Forelimb muscle (tissue), 1 donor: ENCODE measurements at places on chromosomes 5 and 9. TPM values are rescaled to one million over a fixed set of nuclear protein-coding genes. Genes with fewer than 3 reads are reported as not detected.
A peak's percentile ranks its signal among the peaks of the same experiment; 100 is the strongest.

DNA sequence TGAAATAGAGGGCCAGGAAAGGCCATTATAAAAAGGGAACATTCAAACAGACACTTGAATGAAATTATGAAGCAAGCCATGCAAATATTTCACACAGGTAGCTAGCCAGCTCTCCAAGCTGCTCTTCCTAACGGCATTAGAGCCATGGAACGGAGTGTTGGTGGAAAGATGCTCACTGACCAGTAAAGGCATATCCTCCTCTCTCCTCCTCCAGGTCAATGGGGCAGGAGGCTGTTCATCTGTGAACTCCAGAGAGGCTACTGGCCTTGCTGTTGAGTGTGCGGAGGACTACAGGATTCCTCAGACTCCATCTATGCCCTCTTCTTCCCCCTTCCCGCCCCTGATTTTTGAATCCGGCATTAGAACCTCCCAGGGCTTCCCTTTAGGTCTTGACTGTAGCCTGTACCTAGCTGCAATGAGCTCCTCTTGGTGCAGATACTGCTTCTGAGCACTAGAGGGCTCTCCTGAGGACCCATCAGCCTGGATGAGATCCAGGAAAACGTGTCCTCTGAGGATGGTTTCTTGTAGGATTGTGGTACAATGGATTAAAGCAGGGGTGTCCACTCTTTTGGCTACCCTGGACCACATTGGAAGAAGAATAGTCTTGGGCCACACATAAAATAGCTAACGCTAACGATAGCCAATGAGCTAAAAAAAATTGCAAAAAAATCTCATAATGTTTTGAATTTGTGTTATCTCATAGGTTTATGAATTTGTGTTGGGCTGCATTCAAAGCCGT lies 162.2 kb downstream of the SREK1 start:
- peak; percentile 40 for DNase-seq

- no peak for DNase-seq
Observed at GRCh38 chr9:16245756-16246440, 624.6 kb downstream of the BNC2 start.

Gene RGS7BP
- 8.9 TPM for polyA plus RNA-seq

Gene SLC22A4
- polyA plus RNA-seq: 4.0 TPM

GRCh38 chr5:36653044-36653705 lies 46.8 kb downstream of the SLC1A3 start:
- DNase-seq: no peak

Gene FCN1
- polyA plus RNA-seq: 3.1 TPM

GRCh38 chr5:140106805-140107311 lies 7.1 kb upstream of the PURA start:
- no peak for DNase-seq

Gene EIF4EBP3
- polyA plus RNA-seq: 8.8 TPM

Gene WASHC1
- polyA plus RNA-seq: 27.7 TPM

Gene TLX3
- not detected for polyA plus RNA-seq

- DNase-seq: no peak
Observed at GRCh38 chr9:126085170-126085569, 241.5 kb upstream of the MVB12B start.

GRCh38 chr9:111984086-111984802 lies 87.6 kb downstream of the UGCG start:
- DNase-seq: no peak

DNA sequence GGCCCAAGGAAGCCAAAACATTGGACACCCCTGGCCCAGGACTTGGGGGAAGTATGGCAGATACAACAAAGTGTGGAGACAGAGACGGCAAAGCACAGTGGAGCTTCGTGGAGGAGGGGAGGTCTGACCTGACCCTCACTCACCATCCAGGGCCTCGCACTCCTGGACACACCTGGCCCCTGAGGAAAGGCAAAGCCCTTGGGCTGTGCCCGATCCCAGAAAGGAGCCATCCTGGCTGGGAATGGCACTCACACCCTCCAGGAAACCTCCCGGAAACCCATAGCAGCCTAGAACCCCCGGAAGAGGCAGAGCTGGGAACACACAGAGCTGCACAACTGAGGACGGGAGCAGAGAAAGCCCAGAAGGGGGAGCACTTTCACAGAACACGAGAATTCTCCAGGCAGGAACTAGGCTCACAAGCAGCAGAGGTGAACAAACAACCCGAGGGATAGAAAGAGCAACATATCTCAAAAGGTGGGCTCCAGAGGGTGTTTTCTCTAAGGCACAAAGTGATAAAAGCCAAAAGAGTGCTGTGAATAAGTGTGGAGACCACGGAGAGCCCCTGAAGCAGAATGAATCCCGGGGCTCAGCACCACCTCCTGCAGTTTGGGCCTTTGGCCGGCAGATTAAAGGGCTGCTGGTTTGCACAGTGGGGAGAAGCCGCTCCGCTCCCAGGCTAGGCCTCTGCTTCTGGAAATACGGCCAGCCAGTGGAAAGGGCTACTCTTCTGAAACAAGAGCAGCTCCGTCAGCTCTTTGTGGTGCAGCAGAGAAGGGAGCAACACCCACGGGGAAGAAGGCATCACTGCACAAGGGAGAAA lies 108.2 kb downstream of the UBE2R2 start:
- no peak for DNase-seq

DNA sequence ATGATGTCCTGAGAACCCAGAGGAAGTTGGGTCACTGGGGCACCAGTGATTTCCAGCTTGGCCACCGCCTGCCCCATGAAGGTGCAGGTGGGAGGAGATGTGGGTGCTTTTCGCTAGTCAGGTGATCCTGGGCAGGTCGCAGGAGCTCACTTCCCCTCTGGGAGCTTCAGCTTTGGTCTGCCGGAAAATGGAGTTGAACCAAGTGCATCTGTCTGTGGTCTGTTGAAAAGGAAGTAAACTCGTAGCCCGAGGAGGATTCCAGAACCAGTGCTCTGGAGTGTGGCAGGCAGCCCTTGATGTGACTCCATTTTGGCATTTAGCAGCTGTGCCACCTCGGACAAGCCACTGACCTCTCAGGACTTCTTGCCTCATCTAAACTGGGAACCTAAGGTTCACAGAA lies 81.8 kb upstream of the HRH2 start:
- DNase-seq: no peak

- no peak for DNase-seq
Observed at GRCh38 chr5:108529381-108529780, 147.5 kb upstream of the FBXL17 start.

- DNase-seq: no peak
Observed at GRCh38 chr5:170622933-170623332, 119.1 kb downstream of the KCNIP1 start.

Gene CDX1
- polyA plus RNA-seq: 0.24 TPM

DNA sequence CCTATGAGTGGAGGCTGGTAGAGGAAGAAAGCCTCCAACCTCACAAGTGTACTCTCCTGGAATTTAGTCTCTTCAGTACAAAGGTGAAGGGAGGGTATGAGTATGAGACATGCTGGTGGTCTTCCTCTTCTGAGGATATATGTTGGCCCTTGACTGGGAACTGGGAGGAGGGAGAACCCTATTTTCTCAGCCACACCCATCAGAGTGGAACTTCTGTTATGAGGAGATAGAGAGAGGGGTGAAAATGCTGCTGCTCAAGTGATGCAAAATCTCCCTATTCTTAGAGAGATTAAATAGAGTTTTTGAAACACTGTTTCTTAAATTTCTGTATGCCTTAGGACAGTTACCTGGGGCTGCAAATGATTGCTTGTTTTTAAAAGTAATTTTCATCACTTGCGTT lies 203.4 kb upstream of the PRR16 start:
- DNase-seq: no peak

DNA sequence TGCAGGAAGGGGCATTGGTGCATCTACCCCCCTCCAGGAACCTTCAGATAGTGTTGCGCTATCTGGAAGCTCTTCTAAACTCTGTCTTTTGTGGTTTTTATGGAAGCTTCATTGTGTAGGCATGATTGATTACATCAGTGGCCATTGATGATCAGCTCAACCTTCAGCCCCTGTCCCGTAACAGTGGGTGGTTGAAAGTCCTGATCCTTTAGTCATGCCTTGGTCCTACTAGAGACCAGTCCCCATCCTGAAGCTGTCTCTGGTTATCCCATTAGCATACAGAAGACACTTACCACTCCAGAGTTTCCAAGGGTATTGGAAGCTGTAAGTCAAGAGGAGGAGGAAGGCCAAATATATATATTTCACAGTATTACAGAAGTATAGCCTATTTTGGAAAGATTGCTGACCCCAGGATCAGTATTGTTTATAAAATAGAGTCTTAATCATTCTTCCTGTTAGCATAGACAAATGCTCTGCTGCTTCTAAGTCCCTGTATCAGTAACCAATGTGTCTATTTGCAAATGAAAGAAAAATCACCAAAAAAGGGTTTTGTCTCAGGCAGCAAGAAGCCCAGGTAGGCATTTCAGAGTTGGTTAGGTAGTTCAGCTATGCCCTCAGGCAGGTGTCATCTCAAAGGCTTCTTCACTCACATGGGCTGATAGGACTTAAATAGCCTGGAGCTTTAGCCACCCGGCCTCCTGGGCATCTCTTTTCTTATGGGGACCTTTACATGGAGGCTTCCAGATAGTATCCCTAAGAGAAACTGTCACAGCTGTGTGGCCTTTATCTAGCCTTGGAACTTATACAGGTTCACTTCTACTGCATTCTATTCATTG lies 41.6 kb downstream of the SPIN1 start:
- no peak for DNase-seq

- no peak for DNase-seq
Observed at GRCh38 chr5:180346358-180346757, 6.8 kb downstream of the GFPT2 start.

DNA sequence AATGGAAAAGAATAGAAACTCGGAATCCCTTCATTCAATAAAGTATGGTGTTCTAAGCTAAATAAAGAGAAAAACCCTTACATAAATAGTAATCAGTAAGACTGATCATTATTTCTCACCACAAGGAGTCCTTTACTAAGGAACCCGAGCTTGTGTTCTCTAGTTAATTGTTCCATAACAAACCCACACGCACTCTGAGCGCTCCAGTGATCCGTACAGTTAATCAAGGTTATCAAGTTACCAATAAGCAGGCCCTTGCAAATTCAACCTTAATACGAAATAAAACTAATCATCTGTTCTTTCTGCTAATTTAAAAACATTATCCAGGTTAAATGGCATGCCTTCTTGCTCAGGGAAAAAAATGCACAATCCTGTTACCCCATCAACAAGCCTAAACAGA lies 224.4 kb downstream of the FRMD3 start:
- DNase-seq: no peak

- no peak for DNase-seq
Observed at GRCh38 chr5:158874343-158874742, 225.4 kb downstream of the EBF1 start.

DNA sequence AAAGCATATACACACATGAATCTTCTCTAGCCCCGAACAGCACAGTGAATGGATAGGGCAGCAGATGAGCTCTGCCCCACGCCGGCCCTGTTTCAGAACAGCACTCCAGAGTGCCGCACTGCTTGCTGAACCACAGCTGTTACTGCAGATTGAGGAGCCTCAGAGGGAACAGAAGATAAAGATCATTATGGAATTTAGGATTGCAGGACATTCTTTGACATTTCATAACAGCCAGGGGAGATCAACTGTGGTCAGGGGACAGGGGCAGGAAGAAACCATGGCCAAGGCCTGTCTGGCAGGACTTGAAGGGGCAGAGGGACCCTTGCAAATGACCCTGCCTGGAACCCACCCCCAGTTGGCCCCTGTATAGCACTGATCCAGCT lies 20.6 kb downstream of the IRF1 start:
- DNase-seq: no peak

Gene NFIL3
- 24.9 TPM for polyA plus RNA-seq

Gene PAEP
- not detected for polyA plus RNA-seq

Gene KCNV2
- polyA plus RNA-seq: 0.27 TPM
